Breast epithelium (tissue), 4 donors: ENCODE measurements at places on chromosomes 6 and 20.

DNA sequence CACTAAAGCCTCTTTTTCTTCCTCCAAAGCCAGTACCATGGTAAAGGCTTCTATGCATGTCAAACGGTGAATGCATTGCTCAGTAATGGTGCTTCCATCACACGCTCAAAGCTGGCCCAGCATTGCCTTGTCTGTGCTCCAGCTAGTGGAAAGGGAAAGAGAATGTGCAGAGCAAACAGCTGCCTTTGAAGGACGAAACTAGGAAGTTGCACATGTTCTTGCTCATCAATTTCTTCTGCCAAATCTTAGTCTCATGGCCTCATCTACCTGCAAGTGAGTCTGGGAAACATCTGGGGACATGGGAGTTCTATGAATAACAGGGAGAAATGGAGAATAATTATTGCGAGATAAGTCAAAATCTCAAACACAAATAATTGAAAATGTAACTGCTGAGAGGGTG lies 216.5 kb upstream of the SSTR4 start:
- no peaks in the 10 kb centered on the region for H3K27me3 ChIP-seq
- H3K4me1 ChIP-seq: no peaks in the 10 kb centered on the region
- no peak for DNase-seq
- no peak overlapping the region for H3K4me3 ChIP-seq
- H3K27ac ChIP-seq: no peak overlapping the region
- H3K36me3 ChIP-seq: no peaks in the 10 kb centered on the region

GRCh38 chr6:52512199-52512598 lies 64.7 kb downstream of the TRAM2 start:
- peak overlapping the region; percentile 77 for H3K27ac ChIP-seq
- no peak for DNase-seq
- no peak overlapping the region for H3K4me3 ChIP-seq

GRCh38 chr20:59018817-59019216 lies 412 bp upstream of the TUBB1 start:
- no peaks in the 10 kb centered on the region for H3K4me1 ChIP-seq
- no peak overlapping the region for H3K27ac ChIP-seq
- H3K27me3 ChIP-seq: no peaks in the 10 kb centered on the region
- DNase-seq: no peak

DNA sequence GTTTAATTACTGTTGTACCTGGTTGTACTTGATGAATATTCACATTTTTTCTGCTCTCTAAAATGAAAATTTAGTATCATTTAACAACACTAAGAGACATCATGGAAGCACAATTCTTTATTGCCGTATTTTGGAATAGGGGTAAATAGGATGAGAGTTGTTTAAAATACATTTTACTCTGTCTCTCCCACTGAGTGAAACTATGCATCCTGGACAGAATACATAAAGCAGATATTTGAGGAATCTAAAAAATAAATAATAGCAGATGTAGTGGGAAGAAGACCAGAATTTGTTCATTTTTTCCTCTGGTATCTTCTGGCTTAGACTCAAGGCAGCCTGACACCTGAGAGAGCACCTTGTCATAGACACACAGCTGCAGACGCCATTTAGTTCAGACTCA lies 119.1 kb upstream of the AHI1 start:
- no peaks in the 10 kb centered on the region for H3K36me3 ChIP-seq
- DNase-seq: no peak
- H3K27ac ChIP-seq: no peak overlapping the region
- no peaks in the 10 kb centered on the region for H3K27me3 ChIP-seq

DNA sequence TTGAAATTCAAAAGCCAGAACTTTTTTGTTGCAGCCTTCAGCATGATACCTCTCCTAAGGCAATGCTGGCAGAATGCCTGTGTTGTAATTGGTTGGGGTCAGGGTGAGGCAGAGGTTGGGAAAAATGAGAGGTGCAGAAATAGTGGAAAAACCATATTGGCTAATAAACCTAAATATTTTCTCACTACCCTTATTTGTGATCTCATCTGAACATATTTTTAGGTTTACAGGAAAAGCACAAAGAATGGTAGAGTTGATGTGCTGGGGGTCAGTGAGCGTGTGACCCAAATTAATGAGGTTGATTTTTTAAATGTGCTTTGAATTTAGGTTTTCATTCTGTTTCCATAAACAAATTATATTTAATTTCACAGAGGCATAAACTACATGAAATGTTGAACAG lies 437.3 kb downstream of the HDGFL1 start:
- H3K36me3 ChIP-seq: no peaks in the 10 kb centered on the region
- no peaks in the 10 kb centered on the region for H3K27me3 ChIP-seq
- no peaks in the 10 kb centered on the region for H3K4me1 ChIP-seq
- no peak overlapping the region for H3K27ac ChIP-seq

GRCh38 chr6:129211626-129212025 lies 328.7 kb downstream of the LAMA2 start:
- no peak overlapping the region for H3K4me3 ChIP-seq
- no peaks in the 10 kb centered on the region for H3K27me3 ChIP-seq
- H3K27ac ChIP-seq: no peak overlapping the region
- DNase-seq: no peak
- H3K4me1 ChIP-seq: no peaks in the 10 kb centered on the region
- no peaks in the 10 kb centered on the region for H3K36me3 ChIP-seq

DNA sequence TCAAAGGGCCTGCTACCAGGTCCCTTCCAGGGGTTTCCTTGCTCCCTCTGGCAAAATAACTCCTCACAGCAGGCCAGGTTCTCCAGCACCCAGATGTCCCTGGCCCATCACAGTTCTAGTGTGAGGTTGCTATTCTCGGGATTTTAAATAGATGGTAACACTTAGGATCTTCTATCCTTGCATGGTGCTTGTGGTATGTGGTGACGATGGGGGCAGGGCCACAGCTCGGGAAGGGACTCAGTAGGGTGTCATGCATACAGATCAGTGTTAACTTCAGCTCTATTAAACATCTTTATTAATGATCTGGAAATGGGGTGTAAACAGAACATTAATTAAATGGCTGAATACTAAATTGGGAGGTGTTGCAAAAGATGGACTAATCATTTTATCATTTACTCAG lies 323.8 kb downstream of the QKI start:
- H3K4me1 ChIP-seq: no peaks in the 10 kb centered on the region
- H3K4me3 ChIP-seq: no peak overlapping the region
- no peak for DNase-seq
- no peaks in the 10 kb centered on the region for H3K27me3 ChIP-seq
- no peak overlapping the region for H3K27ac ChIP-seq

DNA sequence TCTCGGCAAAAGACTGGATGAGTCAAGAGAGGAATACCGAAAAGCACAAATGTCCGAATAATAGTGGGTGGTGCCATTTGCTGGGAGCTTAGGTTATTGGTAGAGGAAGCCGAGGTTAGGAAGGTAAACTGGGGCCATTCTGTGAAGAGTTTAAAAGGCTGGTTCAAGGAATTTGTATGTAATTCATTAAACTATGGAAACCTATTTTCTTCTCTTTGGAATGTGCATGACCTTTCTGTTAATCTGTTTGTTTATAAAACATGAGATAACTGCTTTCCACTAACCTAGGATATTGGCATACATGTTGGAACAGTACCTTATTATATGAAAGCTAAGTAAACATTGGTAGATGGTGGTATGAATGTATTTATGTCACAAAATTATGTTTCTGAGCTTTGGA lies 71.8 kb downstream of the LCA5 start:
- H3K36me3 ChIP-seq: no peaks in the 10 kb centered on the region
- no peak overlapping the region for H3K27ac ChIP-seq
- no peaks in the 10 kb centered on the region for H3K27me3 ChIP-seq
- peaks cover 8% of the 10 kb centered on the region for H3K4me1 ChIP-seq

DNA sequence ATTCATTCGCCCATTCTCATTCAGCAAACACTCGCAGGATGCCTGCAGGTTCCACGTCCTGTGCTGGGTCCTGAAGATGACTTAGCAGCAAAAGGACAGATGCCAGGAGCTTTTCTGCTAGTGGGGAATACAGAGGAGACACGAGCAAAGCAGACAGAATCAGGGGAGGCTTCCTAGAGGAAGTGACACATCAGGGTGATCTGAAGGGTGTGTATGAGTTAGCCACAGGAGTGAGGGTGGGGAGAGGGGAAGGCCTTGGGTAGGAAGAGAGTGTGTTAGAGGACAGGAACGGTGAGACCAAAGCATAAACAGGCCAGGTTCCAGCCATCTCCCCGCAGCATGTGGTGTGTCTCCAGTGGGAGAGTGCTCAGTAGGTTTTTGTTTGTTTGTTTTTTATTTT lies 73.4 kb upstream of the GTSF1L start:
- H3K4me3 ChIP-seq: no peak overlapping the region
- no peaks in the 10 kb centered on the region for H3K36me3 ChIP-seq
- H3K27me3 ChIP-seq: peaks cover 4% of the 10 kb centered on the region
- no peaks in the 10 kb centered on the region for H3K4me1 ChIP-seq
- H3K27ac ChIP-seq: no peak overlapping the region

- no peak for DNase-seq
- no peak overlapping the region for H3K27ac ChIP-seq
- no peaks in the 10 kb centered on the region for H3K27me3 ChIP-seq
Observed at GRCh38 chr6:11103065-11103464, 8.5 kb downstream of the ERVFRD-1 start.

GRCh38 chr20:45010399-45010828 lies 44.1 kb downstream of the STK4 start:
- no peaks in the 10 kb centered on the region for H3K36me3 ChIP-seq
- no peak overlapping the region for H3K4me3 ChIP-seq
- H3K27ac ChIP-seq: no peak overlapping the region

GRCh38 chr6:4942673-4943009 lies 61.2 kb downstream of the RPP40 start:
- H3K4me3 ChIP-seq: no peak overlapping the region
- no peak for DNase-seq
- no peak overlapping the region for H3K27ac ChIP-seq
- no peaks in the 10 kb centered on the region for H3K36me3 ChIP-seq
- H3K4me1 ChIP-seq: peaks cover 4% of the 10 kb centered on the region

DNA sequence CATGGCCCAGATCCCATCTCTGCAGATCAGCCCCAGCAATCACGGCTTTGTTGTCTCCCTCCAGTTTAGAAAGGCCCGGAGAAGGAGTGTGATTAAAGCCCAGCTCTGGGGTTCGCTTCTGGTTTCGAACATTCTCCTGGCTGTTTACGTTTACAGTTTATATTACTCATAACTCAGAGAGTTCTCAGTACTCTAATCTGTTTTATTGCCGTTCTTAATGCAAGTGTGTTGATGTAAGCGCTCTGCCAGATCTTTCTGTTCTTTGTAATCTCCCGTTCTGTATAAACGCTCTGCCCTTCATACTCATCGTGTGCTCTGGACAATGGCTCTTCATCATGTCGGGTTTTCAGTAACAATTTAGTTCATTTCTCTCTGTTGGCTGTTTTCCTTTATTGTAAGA lies 118.0 kb upstream of the PRND start:
- no peaks in the 10 kb centered on the region for H3K36me3 ChIP-seq
- DNase-seq: no peak
- peaks cover 5% of the 10 kb centered on the region for H3K27me3 ChIP-seq
- H3K4me3 ChIP-seq: no peak overlapping the region
- no peaks in the 10 kb centered on the region for H3K4me1 ChIP-seq
- H3K27ac ChIP-seq: no peak overlapping the region

DNA sequence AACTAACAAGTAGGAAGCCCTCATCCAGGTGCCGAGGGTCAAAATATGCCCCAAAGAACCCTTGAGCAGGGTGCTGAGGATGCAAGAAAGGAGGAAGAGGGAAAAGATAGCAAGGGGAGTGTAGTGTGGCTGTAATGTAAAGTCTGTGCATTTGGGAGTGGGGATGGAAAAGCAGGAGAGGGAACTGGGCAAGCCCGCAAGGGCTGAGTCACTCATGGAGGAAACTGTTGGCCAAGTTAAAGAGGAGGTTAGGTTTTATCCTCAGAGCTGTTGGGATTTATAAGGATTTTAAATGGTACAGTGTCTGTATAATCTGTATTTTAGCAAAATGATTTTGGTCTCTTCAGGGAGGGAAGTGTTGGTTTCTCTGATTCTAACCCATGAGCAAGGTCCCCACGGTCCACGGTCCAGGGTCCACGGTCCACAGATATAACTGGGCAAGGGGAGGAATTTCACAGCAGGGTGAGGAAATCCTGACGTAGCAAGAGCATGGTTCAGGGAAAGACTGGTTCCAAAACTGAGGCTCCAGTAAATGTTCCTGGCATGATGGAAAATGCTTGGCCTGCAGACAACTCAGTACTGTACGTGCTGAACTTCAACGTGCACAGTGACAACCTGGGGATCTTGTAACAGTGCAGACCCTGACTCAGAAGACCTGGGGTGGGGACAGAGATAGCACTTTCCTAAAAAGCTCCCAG lies 759.8 kb downstream of the PTPRT start:
- DNase-seq: no peak
- H3K27ac ChIP-seq: no peak overlapping the region
- H3K36me3 ChIP-seq: no peaks in the 10 kb centered on the region
- no peaks in the 10 kb centered on the region for H3K27me3 ChIP-seq
- H3K4me3 ChIP-seq: no peak overlapping the region

DNA sequence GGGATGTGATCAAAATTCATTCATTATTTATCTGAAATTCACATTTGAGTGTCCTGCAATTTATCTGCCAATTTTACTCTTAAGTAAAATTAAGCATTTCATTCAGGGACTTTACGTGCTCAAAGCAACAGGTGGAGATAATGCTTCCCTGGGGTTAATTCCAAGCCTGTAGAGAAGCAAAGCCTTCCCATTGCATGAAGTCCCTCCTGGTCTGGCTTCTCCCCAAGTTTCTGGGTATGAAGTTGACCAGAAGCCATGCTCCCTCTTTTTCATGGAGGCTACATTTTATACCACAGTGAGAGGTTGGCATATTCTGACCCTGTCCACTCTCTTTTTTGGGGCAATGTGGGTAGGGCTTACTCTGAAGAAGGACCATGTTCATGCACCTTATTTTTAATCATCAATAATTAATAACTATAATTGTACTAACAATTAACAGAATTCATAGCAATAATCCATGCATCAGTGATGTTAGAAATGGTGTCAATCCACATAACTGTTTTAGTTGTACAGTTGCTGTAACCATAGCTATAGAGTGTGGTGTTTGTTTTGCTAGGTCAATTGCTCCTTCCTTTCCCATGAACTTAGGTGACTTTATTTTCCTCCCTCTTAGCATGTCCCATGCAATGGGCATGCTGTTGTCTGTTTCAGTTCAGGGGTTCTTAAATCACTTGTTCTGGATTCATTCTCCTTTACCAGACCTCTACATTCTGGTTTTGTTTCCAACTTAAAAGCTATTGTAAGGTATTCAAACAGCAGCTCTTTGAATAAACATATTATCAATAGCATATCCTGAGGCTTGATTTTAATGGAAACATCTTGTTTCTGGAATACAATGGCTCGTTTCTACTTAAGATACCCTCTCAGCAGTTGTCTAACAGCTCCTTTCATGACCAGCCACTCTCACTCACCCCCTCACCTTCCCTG lies 1.5 kb downstream of the LAMA4 start:
- no peak for DNase-seq
- H3K27ac ChIP-seq: peak overlapping the region; percentile 96
- H3K4me1 ChIP-seq: no peaks in the 10 kb centered on the region
- peak overlapping the region; percentile 78 for H3K4me3 ChIP-seq

DNA sequence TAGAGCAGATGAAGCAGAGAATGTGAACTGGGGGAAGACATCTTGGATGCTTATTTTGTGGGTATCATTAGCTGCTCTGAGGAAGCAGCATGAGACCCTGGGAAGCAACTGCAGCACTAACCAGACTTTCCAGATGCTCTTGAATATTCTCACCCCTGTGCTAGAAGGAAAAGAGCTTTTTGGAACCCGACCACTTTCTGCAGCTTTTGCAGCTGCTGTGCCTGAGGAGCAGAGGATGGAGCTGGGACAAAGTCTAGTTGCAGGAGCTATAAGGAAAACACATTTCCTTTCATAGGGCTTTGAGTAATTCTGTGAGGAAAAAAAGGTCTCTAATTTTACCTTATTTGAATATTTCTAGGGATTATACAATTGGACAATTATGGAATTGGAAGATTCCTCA lies 369.7 kb downstream of the CD109 start:
- H3K27ac ChIP-seq: no peak overlapping the region
- H3K4me1 ChIP-seq: no peaks in the 10 kb centered on the region
- no peak overlapping the region for H3K4me3 ChIP-seq
- no peak for DNase-seq
